Activated T-helper 1 cell treated with Interleukin-2 at 50 U/mL for 16 hours (primary cell): ENCODE measurements at places on chromosomes 2 and 18.
A peak's percentile ranks its signal among the peaks of the same experiment; 100 is the strongest.

DNA sequence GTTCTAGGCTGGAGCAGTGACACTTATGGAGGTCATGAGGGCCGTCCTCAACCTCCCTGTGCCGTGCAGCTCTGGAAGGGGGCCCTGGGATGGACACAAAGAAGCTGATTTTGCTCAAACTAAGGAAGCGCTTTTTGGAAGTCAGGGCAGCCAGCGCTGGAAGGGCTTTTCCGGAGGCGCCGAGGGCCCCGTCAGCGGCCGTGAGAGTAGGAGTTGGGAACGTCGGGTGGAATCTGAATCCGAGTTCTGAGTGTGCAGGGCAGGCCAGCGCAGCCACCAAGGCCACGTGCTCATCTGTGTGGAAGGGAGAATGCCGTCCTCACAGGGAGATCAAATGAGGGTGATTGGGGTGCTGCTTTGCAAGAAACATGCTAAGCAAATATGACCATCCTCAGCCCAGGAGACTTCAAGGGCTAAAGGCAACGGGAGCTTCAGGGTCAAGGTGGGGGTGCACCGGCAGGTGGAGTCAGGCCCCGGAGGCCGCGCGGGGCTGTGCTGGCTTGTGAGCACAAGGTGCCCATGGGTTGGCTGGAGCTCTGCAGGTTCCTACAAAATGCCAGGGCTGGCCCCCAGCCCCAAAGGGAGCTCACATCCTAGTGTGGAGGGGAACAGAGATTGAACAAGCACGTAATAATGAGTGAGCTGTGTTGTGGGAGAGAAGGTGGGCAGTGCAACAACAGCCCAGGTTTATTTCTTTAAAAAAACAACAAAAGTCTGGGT, 70.4 kb upstream of the HPCAL1 start:
- no peak for DNase-seq

GRCh38 chr2:191245869-191246531, 796 bp downstream of the MYO1B start:
- DNase-seq = no peak

GRCh38 chr18:59033974-59034373, 105.7 kb upstream of the SEC11C start:
- DNase-seq = no peak

DNA sequence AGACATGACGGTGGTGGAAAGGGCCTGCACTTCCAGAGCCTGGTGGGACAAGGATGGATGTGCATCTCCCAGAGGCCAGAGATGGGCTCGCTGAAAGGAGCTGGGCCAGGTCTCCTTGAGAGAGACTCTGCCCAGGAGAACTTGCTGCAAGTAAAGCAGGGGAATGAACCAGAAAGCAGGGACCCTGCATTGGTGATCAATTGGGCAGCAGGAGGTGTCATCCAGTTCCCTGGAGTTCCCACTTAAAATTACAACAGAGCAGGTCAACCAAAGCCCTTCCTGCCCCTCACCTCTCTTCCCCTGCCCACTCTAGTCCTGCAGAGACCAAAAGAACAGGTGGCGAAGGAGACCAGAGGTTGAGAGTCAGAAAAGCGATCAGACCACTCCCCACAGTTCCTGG, 69.7 kb upstream of the CAB39 start:
- no peak for DNase-seq

DNA sequence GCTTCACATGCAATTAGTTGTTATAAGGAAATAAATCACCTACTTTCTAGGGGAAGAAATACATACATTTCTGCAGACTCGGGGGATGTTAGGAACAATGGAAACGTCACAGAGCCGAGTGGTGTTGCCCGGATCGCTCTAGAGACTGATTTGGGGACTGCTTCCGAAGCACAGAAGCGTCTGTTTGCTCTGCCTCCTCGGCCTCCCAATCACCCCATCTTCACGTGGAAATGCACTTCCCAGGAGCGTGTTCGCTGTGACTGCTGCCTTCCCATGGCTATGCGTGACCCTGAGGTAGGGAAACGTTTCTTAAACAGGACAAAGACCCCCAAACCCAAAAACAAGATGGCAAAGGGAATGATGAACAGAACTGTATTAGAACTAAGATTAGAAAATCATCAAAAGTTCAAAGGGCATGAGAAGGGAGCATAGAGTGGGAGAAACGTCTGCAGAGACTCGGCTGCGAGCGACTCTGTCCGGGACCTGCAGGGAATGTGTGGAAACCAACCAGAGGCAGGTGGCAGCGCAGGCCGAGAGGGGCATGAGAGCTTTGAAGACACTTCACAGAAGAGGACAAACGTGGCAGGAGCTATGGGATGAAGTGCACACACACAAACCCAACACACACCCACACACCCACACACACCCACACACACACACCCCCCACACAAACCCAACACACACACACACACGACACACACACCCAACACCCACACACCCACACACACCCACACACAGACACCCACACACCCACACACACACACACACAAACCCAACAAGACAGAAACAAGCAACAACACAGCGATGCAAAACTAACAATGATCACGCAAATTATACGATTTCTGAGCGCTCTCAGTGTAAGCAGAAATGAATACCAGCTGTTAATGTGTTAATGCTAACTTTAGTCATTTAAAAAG, 41.3 kb downstream of the RTP5 start:
- no peak for DNase-seq

DNA sequence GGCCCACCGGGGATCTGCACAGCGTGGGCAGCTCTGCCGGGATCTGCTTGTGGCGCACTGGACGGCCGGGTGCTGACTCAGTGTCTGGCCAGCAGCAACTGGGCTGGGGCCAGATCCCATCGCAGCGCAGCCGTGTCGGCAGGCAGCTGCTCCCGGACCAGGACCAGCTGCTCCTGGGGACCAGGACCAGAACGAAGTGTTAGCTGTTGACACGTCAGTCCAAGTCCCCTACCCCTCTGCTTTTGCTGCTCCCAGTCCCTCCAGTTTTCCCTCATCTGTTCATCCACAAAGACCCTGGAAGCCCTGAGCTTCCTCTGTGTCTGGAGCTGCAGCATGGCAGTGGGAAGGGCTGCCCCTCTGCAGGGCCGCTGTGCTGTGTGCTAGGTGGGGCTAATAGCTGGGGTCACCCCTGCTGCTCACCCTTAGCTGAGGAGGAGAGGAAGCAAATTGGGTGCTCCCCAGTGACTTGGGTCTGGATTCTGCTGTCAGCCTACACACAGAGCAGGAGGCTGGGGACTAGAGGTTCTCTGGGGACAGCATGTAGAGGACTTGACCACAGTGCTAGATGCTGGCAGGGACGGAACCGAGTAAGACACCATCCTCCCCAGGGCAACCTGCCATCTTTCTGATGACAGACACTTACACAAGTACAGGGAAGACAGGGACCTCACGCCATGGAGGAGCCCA, 16.9 kb upstream of the KIF1A start:
- no peak for DNase-seq

GRCh38 chr2:60954139-60954538, 63.4 kb upstream of the PEX13 start:
- DNase-seq = no peak

DNA sequence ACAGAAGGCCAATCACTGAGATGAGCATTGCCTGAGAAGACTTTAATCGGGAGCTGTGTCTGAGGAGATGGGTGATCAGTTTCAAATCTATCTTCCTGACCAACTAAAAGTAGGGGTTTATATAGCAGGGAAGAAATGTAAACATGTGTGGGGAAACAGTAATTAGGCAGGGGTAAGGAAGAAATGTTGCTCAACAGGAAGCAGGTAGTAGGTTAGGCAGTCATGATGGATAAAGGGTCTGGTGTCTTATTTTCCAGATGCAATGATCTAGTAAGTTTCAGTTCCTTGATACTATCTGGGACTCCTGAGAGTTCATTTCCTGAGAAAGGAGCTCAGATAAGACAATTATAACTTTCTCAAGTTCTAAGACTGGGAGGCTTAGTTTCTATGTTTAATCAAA, 33.8 kb upstream of the DNAJC10 start:
- no peak for DNase-seq

- no peak for DNase-seq
Observed at GRCh38 chr18:3972291-3972930, 482.7 kb downstream of the DLGAP1 start.

DNA sequence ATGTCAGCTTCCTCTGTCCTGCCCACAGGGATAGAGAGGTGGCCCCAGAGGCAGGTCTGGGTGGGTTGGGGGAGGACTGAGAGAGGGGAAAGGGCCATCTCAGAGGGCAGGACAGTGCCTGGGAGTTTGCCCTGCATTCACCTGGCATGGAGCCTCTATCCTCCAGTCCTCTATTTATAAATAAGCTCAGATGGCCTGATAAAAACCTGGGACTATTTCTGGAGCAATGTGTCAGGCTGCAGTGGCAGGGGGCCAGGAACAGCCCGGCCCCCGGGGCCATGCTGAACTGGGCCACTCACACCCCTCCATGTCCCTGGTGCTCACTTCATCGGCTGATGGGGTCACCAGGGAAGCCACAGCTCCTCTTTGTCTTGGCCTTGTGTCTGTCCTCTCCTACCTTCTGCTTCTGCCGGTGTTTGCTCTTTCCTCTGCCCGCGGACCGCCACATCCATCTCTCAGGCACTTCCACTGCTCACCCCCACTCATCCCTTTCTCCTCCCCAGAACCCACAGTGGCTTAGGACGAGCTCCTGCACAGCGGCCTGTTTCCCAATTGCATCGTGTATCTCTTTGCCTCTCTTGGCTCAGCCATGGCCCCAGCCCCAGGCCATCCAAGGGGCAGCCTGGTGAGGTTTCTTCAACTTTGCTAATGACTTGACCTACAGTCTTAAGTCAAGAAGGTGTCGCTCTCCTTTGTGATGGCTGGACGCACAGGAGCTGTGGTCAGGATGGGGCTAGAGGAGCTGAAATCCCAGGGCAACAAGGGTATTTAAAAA, 38.8 kb downstream of the SCTR start:
- DNase-seq = no peak

DNA sequence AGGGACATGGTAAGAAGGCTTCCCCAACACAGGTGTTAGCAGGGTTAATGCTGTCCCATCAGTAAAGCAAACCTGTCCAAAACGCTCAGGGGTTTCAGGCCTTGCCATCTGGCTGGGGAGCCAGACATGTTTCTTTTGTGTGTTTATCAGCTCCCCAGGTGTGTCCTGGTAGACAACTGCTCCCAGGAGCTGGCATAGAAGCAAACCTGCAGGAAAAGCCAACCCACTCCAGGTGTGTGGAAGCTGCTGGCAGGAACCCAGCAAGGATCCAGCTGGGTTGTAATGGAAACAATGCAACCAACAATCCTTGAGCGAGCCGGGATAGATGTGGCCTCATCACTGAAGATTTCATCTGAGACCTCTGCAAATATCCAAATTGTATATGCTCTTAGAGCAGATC, 123.1 kb downstream of the RAB3GAP1 start:
- no peak for DNase-seq

- DNase-seq = peak; percentile 57
Observed at GRCh38 chr2:70871398-70872211, 36.0 kb upstream of the CD207 start.

DNA sequence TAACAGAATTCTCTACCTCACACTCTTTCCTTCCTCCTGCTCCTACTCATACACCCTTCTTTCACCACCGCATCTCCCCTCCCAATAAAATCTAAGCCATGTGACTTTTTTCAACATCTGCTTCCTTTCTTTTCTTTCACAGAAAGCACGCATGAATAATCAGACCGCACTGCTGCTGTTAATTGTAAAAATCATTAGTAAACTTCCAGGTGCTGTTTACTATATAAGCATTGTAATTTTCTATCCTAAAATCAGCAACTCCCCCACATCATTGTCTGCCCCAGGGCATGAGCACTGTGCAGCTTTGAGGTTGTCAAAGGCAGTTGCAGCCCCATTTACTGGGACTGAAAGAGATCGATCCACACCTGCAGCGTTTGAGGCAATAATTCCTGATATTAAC, 782.6 kb upstream of the ID2 start:
- DNase-seq = no peak

GRCh38 chr2:191611614-191612013, 66.3 kb upstream of the NABP1 start:
- DNase-seq = no peak

DNA sequence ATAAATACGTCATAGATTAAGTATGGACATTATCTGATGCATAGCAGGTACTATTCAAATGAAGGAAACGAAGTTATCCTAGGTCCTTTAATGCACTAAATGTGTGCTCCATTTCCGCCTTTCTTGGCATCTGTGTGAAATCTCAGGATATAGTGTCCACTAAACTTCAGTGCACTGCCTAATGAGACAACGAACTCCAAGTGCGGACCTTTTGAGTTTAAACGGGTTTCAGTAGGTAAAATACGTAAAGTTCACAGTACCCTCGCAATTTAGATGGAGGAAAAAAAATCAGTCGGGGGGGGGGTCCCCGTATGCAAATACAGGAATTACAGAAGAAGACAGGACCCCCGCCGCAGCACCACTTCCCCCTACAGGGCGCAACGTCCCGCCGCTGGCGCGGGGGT, 729 bp upstream of the REL start:
- DNase-seq = no peak

GRCh38 chr2:220445429-220446105, 818.1 kb downstream of the SLC4A3 start:
- DNase-seq = no peak

DNA sequence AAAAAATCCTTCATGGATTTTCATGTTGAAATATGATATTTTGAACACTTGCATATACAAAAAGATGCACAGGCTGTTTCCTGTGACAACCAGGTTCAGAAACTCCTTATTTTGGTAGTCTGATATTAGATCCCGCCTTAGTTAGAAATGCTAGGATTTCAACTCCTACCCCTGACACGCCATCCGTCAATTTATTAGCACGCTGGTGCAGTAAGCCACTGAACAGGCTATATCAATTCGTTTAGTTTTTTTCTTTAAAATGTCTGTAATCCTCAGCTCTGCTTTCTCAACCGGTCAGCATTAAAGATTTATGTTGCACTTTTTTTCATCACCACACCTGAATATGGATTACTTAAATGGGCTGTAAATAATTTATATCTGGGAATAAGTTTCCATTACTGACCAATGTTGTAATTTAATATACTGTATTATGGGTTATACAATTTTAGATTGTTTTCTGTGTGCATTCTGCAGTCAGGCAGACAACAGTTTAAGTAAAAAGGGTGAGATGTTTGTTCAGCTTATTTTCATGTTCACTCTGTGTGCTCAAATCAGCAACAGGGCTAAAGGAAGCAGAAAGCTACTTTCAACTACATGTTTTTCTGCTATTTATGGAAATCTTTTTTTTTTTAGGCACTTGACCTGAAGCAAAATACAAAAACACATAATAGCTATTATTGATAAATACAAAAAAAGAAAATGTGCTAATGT, 227.7 kb downstream of the ARHGAP15 start:
- DNase-seq = no peak
